ENCODE measurements at places on chromosomes 6 and 20.

DNA sequence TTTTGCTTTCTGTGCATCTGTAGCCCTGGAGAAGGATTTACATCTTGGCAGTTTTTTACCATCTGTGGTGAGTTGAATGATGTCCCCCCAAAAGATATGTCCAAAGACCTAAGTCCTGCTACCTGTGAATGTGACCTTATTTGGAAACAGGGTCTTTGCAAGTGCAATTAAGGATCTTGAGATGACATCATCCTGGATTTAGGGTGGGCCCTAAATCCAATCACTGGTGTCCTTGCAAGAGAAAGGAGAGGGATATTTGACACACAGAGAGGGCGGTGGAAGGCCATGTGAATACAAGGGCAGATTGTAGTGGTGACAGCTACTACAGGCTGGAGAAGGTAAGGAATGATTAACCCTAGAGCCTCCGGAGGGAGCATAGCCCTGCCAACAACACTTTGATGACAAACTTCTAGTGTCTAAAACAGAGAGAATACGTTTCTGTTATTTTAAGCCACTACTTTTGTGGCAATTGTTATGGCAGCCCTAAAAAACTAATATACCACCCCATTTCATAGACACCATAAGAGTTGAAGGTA, 35.1 kb downstream of the MKKS start:
- DNase-seq, result no peak

DNA sequence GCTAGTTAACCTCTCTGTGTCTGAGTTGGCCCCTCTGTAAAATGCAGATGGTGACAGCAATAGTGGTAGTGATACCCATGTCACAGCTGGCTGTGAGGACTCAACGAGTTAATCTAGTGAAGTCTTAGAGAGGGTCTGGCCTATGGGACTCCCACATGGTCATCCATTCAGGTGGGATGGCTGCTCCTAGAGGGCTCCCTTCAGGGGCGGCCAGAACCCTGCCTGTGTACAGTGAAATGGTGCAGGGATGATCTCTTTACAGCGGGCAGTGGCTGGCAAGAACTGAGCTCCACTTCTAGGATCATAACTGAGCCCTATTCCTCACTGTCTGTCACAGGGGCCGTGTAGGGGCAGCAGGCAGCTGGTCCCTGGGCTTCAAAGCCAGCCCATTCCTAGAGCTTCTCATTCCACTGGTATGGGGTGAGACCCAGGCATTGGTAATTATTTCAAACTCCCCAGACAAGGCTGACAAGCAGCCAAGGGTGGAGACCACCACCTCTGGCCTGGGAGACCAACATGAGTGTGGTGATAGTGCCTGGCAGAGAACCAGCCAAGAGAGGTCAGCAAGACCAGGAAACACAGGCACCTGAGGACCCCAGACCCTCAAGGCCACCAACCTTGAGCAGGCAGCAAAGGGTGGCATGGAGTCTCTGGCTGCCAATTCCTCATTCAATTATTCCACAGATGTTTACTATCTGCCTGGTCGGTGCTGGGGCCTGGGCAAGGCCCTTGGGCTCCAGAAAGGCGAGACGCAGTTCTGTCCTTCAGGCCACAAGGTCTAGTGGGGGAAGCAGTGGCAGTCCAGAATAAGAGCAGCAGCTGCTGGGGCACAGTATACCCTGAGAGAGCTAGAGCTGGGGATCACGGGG, 103.4 kb downstream of the MRPL14 start:
- no peak for DNase-seq

GRCh38 chr6:21438237-21438985, 155.1 kb upstream of the SOX4 start:
- DNase-seq, result peak; percentile 82

DNA sequence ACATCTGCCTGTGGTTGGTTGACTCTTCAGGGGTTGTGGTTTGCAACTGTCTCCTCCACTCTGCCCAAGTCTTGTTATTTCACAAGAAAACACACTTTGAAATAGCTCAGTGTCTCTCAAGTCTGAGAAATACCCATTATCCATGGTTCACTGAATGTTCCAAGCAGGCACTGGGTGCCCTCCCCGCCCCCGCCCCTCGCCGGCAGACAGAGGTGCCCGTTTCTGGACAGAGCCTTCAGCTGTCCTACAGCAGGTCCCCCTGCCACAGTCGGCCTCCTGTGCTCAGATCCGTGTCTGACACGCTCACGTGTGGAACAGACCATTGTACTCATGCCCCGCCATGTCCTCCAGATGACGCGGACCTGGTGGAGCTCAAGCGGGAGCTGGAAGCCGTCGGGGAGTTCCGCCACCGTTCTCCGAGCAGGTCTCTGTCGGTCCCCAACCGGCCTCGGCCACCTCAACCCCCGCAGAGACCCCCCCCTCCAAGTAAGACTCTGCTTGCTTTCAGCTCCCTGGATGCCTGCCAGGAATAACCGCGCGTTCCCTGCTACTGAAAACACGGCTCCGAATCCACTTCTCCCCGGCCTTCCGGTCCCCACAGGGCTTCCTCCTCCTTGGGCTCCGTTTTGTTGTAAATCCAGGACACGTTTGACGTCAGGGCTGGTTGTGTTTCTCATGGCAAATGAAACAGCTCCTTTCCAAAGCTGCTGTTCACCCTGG, 81.4 kb downstream of the SERAC1 start:
- DNase-seq, result peak; percentile 59

- peak; percentile 66 for DNase-seq
These were observed 20.3 kb downstream of the CST4 start for GRCh38 chr20:23668477-23668951.

Measured in GM13976 (cell line).